Calu3 (cell line): ENCODE measurements at places on chromosomes 2 and 18. TPM values are rescaled to one million over a fixed set of nuclear protein-coding genes. Genes with fewer than 3 reads are reported as not detected.

NUP35 gene
- total RNA-seq: 35.9 and 38.5 TPM in 2 replicates

UGT1A9 gene
- total RNA-seq: 3.5 and 4.3 TPM in 2 replicates

SP140L gene
- 35.4 and 55.2 TPM in 2 replicates for total RNA-seq

DES gene
- not detected in 2 replicates for total RNA-seq

KHK gene
- total RNA-seq: 2.0 and 4.2 TPM in 2 replicates

SLC14A1 gene
- total RNA-seq: not detected in 2 replicates

NEU2 gene
- not detected in 2 replicates for total RNA-seq

DIPK1C gene
- not detected in 2 replicates for total RNA-seq

VIL1 gene
- 9.0 and 16.4 TPM in 2 replicates for total RNA-seq

LONRF2 gene
- total RNA-seq: 8.7 and 9.7 TPM in 2 replicates

GPBAR1 gene
- total RNA-seq: 1.1 and 1.5 TPM in 2 replicates

SLC5A7 gene
- not detected in 2 replicates for total RNA-seq

SAG gene
- total RNA-seq: not detected in 2 replicates
